Left kidney (tissue), 8 donors: ENCODE measurements at places on chromosomes 1 and 21.
A peak's percentile ranks its signal among the peaks of the same experiment; 100 is the strongest.

GRCh38 chr1:71804140-71804539 lies 478.2 kb downstream of the NEGR1 start:
- no peak for DNase-seq

DNA sequence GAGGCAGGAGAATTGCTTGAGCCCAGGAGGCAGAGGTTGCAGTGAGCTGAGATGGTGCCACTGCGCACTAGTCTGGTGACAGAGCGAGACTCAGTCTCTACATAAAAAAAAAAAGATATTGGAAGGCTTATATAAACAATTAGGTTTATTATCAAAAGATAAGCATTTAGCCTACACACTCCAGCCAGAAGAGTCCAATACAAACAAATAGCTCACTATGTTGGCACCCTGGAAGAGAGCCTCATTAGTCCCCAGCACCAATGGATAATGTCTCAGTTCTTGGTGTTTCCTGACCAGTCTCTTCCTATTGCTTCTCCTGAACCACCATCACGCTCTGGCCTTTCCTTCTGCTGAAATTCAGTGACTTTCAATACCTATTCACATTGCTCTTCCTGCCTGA lies 48.6 kb upstream of the ATP1A1 start:
- no peak for DNase-seq

DNA sequence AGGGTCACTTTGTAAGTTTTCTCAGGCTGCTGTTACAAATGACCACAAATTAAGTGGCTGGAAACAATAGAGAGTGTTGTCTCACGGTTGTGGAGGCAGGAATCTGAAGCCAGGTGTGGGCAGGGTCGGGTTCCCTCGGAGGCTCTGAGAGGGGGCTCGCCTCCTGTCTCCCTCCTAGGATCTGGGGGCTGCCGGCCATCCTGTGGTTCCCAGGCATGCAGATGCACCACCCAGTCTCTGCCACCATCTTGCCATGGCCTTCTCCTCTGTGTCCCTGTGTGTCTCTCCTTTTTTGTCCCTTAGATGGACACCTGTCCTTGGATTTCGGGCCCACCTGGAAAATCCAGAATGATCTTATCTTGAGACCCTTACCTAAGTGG lies 4.8 kb downstream of the TP73 start:
- DNase-seq: no peak

DNA sequence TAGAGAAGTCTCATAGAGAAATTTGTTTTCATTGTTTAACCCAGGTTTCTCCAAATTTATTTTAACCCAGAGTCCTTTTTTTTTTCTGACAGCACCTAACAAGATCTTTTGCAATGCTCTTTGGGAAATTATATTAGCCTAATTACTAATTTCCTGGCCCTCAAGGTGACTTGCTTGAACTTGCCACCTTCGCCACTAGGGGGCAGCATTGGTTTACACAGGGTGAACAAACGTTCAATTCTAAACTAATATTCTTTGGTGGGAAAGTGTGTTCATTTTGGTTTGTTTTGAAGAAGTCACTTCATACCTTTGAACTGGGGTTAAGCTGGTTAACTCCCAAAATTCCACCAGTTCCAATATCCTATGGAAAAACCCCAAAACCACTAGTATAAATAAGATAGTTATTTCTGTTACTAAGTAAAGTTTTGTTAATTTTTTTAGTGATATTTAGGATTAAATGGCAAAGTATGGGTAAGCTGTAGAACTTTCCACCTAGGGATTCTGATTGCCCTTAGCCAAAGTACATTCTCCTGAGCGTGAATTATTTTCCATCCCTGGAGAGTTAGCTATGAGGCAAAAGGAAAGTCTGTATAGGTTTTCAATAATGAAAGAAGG lies 13.0 kb downstream of the CCDC190 start:
- DNase-seq: peak; percentile 55

- no peak for DNase-seq
Observed at GRCh38 chr1:28163496-28164161, 12.9 kb downstream of the PTAFR start.

DNA sequence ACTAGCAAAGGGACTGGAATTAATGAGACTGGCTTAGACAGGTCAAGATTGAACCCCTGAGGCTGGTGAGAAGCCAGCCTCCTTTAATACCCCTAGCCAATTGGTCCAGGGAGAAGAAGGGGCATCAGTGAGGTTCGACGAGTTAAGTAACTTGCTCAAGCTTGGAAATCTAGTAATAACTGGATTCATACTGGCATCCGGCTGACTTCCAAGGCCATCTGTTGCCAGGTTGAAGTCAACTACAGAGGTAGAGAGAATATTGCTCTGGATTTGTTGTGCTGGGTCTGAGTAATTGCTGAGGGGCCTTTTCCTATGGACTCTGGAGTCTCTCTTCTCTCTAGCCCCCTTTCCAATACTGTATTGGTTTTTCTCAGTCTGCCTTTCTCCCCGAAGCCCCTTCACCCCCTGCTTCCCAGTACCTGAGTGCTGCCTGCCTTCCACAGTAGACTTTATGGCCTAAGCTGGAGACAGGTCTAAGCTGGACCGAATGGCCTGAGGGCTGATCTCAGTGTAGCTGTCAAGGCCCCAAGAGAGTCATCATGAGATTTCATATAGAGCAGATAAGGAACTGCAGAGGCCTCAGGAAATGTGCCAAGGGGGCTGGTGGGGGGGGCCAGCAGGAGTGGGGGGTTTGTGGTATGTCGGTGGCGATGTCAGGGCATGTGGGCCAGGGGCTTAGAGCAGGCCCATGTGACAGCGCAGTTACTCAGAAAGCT lies 42.4 kb upstream of the IL19 start:
- DNase-seq: no peak
